ENCODE measurements at places on chromosomes 7 and 10.
A peak's percentile ranks its signal among the peaks of the same experiment; 100 is the strongest.

GRCh38 chr7:146875981-146876380, 759.4 kb downstream of the CNTNAP2 start:
- no peak for DNase-seq

DNA sequence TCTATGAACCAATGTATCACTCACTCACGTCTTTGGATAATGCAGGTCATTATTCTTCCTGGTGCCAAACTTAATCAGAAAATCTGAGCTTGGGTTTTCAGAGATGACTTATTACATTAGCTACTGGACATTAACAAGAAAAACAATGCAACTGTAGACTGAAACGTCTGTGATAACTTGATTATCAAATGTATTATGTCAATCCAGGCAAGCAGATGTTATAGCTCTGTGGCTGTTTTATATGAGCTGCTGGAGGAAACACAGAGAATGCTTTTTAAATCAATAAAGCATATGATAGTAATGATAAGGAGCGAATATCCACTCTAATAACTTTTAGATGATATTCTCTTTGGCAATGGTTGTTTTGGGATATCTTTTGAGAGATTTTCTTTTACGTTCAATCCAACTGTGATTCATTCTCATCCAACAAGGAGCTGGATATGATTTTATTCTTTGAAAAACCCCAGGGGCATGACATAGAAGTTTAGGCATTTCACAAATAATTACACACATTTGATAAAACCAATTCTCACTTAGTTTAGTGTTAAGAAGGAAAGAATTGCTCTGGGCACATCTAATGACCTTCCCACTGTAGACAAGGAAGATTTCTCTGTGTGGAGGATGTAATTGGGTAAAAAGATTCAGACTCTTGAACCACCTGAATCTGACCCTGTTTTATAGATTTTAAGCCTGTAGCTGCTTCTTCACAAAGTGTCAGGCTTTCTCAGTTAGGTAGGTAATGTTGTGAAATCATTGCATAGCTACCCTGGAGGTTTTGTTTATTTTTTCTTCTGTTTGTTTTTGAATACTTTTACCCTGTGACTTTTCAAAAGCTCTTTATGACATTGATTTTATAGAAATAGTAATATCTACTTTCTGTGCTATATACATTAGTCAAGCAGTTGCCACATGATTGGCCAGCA, 1124.7 kb downstream of the DNAJB9 start:
- no peak for DNase-seq

DNA sequence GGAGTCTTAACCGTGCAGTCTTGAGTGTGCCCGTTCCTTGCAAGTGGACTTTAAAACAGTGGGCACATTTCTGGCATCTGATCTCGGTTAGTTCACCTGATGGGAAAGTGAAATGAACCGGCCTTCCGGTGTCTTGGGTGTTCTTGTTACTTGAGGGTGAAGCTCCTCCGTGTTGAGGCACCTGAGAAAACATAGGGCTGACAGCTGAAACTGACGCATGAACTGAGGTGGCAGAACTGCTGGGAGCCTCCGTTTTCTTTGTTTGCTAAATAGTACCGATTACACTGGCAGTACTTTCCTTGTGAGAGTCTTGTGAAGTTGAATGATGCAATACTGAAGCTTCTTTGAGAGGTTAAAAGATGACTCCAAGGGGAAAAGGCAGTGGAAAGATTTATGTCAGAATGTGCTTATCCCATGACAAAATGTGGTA, 62.8 kb upstream of the SAMD8 start:
- DNase-seq: no peak

DNA sequence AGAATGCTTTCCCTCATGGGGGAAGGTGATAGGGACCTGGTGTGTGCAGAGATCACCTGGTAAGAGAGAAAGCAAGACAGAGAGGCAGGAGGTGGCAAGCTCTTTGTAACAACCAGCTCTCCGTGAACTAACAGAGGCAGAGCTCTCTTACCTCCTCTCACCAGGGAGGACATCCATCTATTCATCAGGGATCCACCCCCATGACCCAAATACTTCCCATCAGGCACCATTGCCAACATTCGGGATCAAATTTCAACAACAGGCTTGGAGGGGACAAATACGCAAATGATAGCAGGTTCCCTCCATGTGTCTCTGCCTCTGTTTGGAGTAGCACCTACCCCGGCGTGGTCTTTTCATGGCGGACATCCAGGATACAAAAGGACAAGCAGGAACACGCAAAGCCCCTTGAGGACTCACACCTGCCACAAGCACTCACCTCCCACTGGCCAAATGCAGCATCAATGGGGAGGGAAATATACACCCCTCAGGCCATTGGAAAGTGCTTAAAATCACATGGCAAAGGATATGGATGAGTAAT, 431.2 kb upstream of the AUTS2 start:
- no peak for DNase-seq

DNA sequence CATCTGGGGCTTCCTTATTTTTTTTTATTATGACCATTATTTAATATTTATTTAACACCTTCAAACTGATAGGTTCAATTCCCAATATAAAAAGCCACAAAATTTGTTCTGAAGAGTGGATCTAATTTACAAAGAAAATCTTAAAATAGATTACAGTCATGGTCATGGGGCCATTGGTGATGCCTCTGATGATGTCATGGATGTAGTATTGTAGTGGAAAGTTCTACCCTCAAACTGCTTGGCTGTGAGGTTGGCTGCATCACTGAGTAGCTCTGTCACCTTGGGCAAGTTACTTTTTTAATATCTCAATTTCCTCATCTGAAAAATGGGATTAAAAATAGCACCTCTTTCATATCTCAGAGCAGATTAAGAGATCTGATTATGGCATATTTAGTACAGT, 128.5 kb downstream of the DKK1 start:
- DNase-seq: peak; percentile 45

- DNase-seq: no peak
Observed at GRCh38 chr10:29535778-29536453, 98.9 kb downstream of the SVIL start.

DNA sequence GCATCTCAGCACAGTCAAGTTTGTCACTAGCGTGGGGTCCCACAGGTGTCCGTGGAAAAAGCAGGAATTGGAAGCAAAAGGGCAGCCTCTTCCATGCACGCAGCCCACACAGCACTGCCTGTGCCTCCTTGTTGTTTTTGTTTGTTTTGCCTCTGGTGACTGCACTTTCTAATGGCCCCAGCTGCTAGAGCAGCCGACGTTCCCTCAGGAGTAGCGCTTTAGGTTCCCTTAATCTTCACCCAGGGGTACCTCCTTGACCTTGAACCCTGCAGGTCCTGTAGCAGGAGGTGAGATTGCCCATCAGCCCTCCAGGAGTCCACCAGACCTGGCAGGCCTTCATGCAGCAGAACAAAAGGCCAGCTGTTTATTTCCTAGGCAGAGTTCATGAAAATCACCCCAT, 210.1 kb downstream of the CACNB2 start:
- no peak for DNase-seq

- DNase-seq: no peak
Observed at GRCh38 chr10:101145145-101145544, 14.0 kb downstream of the TLX1 start.

GRCh38 chr10:110717781-110718589, 73.8 kb downstream of the RBM20 start:
- no peak for DNase-seq

GRCh38 chr7:27936768-27937102, 196.8 kb downstream of the TAX1BP1 start:
- DNase-seq: no peak

DNA sequence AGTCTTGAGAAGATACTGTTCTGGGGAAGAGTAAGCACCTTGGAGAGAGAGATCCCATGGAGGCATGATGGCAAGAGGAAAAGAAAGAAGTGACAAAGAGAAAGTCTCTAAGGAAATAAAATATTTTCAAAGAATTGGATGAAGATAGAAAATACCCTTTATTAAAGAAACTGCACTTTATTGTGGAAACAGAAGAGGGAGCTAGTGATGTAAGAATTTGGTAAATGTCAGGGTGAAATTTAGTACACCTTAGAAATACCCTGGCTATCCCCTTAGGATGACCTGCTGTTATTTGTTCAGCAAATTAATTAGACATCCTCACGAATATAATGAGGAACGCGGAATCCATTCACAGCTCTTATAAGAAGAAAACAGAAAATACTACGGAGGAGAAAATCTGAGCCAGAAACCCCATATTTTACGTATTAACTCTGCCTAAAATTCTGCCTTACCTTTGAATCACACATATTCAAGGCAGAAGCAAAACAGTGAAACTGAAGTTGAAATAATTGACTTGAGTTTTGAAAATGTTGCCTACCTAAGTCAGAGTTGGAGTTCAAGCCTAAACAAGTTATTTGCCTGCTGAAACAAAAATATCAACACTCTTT, 90.7 kb downstream of the TFPI2 start:
- peak; percentile 25 for DNase-seq

GRCh38 chr7:152925412-152926147, 166.0 kb downstream of the ACTR3B start:
- no peak for DNase-seq

GRCh38 chr10:130928306-130928705, 383.2 kb downstream of the TCERG1L start:
- DNase-seq: no peak

- no peak for DNase-seq
Observed at GRCh38 chr10:116985611-116986010, 19.4 kb downstream of the SHTN1 start.

DNA sequence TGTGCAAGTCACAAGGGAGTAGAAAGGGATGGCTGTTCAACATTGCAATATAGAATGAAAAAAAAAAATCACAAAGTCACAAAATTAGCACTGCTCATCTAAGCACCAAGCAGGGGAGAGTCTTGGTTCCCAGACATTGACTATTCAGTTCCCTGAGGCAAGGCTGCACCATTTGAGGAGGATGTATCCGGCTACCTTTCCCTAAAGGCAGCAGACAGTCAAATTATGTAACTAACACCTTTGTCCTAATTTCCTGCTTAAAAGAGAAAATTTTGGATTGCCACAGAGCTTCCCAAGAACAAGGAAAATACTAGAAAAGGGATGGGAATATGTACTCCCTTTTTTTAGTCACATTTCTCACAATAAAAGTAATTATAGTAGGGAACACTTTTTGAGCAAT, 148.1 kb downstream of the PCLO start:
- DNase-seq: no peak

DNA sequence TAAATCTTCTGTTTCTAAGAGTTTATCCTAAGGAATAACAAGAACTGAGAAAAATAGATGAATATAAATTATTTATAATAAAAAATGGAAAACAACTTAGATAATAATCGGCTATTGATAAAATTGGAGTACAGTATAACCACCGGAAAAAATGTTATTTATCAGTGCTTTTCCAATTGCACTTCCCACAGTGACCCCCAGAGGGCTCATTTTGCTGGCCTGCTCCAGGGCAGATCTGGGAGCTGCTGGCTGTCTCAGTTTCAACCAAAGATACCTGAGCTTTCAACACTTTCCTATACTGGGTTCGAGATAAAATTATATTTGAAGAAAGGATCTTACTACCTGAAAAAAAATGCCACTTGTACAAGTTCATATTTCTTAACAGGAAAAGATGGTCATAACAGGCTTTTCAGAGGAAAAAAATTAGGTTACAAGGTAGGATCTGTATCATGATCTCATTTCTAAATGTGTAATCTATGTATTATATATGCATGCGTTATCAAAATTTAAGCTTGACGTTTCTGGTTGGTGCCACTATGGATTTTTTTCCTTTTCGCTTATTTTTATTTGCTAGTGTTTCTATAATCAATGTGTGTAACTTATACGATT, 165.7 kb downstream of the NPSR1 start:
- peak; percentile 79 for DNase-seq

DNA sequence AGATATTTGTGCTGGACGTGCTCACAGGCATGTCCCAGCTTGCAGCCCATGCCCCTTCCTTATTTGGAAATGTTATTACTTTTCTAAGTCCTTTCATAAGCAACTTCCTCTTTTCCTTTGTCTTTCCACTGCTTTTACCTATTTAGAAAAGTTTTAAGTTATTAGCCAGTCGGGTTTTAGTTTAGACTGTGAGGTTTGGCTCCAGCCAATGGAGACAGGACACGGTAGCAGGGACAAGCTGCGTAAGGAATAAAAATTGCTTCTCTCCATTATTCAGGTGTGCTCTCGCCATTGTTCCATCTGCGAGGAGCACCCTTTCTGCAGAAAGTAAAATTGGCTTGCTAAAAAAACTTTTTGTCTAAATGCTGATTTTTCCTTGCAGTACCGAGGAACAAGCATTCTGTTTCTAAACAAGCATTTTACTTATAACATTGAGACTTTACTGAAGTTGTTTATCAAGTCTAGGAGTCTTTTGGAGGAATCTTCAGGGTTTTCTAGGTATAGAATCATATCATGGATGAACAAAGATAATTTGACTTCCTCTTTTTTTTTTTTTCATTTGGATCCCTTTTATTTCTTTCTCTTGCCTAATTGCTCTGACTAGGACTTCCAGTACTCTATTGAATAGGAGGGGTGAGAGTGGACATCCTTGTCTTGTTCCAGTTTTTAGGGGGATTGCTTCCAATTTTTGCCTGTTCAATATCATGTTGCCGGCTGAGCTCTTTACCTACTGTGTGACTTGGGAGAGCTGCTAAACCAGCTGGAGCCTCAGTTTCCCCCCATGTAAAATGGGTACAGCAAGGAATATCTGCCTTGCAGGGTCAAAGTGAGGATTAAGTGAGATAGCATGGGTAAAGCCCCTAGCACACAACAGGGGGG, 63.8 kb downstream of the ALOX5 start:
- no peak for DNase-seq

DNA sequence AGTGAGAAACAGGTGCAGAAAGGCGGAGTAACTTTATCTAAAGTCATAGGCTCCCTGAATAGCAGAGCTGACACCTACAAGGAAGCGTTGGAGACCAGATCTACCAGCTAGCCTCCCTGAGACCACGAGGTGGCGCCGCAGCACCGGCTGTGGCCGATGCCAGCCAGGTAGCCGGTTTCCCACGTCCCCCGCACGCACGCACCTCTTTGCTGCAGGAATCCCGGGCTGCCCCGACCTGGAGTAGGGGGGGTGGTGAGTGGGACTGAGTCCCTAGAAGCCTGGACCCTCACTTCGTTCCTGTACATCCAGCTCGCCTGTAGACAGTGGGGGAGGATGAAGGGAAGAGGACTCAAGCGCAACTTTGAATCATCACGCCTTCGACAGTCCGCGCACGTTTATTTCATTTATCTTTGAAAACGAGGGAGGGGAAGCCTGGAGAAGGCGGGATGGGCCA, 3.7 kb downstream of the ELOVL3 start:
- peak; percentile 79 for DNase-seq

GRCh38 chr7:24834128-24834798, 77.0 kb upstream of the GSDME start:
- DNase-seq: no peak

All from AG20443 (cell line).